ENCODE measurements at places on chromosomes 16 and 17.
A peak's percentile ranks its signal among the peaks of the same experiment; 100 is the strongest.

DNA sequence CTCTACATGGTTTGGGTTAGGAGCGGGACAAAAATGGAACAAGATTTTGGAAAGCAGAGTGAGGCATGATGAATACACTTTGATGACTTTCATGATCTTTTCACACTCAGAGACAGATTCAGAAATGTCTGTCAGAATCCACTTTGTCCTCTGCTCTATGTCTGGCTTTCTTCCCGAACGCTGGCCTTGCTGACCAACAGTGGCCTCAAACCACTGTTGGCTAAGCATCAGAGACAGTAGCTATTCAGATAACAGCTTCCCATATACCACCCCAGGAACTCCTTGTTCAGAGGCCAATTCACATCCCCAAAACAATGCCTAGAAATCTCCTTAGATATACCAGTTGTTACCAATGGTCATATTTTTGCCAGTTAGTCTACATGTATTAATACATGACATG, 40.9 kb downstream of the FBXL20 start:
- DNase-seq = no peak

- DNase-seq = no peak
These were observed at the start of gene ODF4 for GRCh38 chr17:8339540-8339939. ODF4 (plus strand) TSS chr17:8339840; CDS start chr17:8340052, 212 bp downstream.

DNA sequence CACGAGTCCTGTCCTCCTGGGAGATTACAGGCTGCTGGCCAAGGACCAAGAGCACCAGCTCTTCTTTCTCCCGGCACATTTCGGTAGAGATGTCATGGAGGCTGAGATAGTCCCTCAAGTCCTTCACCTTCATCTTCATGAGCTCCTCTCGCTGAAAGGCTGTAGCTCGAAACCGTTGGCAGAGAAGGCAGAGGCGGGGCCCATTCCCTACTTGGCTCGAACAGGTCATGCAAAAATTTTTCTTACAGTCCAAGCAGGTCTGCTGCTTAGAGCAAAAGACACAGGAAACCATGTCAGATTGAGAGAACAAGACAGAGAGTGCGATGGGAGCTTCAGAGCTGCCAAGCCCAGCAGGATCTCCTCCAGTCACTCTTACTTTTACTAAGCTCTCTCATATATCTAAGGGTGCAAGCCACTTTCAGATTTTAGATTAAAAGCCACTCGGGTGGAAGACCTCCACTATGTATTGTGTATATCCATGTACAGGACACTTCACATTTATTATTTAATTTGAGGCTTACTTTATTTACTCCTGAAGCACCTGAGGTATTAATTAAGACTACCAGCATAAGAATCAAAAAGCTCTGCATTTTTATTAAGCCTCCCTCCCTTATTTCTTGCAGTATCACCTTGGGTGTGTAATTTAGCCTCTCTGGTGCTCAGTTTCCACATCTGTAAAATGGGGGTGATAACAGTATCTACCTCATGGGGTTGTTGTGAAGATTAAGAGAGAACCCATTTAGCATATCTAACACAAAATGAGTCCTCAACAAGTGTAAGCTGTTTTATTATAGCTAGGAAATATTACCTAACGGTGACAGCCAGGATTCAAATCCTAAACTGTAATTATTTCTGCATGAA, 41.4 kb downstream of the LIG3 start:
- no peak for DNase-seq

- no peak for DNase-seq
These were observed at the start of gene FAM20A for GRCh38 chr17:68600931-68601564. FAM20A (minus strand) TSS chr17:68601367; CDS start chr17:68600666, 701 bp downstream.

DNA sequence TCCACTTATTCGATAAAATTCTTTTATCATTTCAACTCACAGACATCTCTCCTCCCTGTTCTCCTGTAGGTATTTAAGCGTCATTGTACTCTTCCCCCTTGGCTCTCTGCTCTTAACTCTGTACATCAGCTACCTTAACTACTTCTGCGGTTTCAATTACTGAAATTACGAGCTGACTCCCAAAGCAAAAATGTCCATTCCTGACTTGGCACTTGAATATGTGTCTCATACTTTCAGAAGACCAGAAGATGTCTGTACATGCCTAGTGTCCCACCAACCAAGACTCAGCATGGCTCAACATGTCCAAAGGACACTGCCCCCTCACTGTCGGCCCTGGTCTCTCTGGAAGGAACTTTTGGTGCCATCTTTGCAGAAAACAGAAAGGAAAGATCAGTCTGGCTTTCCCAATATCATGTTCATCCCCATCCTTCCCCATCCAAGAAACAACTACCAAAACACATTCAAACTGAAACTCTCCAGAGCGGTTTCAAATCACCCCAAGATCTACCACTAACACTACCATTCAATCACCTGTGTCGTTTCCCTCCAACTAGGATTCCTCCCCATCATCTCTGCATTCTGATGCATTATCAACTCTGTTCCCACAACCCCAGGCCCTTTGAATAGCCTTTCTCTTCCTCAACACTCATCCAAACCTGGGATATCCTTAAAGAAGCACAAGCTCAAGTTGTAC, 74.9 kb downstream of the ZFHX3 start:
- DNase-seq = no peak

- no peak for DNase-seq
These were observed 102.9 kb upstream of the NPEPPS start for GRCh38 chr17:47427985-47428384.

- DNase-seq = no peak
These were observed 323 bp downstream of the ST3GAL2 start for GRCh38 chr16:70438585-70438968.

DNA sequence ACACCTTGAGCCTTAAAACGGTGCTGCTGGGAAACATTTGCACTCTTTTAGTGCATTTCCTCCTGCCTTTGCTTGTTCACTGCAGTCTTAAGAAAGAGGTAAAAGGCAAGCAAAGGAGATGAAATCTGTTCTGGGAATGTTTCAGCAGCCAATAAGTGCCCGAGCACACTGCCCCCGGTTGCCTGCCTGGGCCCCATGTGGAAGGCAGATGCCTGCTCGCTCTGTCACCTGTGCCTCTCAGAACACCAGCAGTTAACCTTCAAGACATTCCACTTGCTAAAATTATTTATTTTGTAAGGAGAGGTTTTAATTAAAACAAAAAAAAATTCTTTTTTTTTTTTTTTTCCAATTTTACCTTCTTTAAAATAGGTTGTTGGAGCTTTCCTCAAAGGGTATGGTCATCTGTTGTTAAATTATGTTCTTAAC, 4.4 kb downstream of the SOX9 start:
- no peak for DNase-seq

GRCh38 chr16:48818257-48818656, 208.3 kb upstream of the N4BP1 start:
- DNase-seq = no peak

DNA sequence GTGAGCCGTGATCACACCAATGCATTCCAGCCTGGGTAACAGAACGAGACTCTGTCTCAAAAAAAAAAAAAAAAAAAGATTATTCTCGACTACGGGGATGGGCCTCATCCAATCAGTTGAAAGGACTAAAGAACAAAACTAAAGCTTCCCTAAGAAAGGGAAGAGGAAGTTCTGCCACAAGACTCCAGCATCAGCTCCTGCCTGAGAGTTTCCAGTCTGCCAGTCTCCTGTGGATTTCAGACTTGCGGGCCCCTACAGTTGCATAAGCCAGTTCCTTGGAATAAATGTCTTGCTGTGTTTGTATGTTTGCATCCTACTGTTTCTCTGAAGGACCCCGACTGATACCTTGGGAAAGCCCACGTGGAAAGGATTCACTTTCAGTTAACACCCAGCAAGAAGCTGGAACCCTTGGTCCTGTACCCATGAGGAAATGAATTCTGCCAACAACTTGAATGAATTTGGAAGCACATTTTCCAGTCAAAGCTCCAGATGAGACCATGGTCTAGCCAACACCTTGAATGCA, 26.3 kb upstream of the FZD2 start:
- no peak for DNase-seq

DNA sequence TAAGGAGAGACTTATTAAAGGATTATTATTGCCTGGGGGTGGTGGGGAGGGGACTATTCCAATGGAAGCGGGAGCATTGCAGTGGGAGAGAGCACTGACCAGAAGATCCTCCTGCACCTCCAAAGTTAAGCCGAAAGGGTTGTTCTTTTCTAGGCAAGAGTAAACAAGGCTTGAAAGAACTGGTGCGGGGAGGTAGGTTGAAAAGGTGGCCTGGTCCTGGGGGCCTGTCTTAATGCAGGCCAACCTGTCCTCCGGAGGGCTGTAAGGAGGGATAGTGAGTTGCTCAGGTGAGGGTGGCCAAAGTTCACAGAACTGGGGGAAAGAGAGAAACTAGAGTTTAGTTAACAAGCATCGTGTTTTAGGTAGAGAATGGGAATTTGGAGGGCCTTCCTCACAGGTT, 65.3 kb downstream of the RAB11FIP4 start:
- DNase-seq = no peak

- no peak for DNase-seq
These were observed 9.6 kb downstream of the CALCOCO2 start for GRCh38 chr17:48840441-48840840.

- DNase-seq = peak; percentile 32
These were observed 477 bp downstream of the NTAN1 start for GRCh38 chr16:15055141-15056053.

DNA sequence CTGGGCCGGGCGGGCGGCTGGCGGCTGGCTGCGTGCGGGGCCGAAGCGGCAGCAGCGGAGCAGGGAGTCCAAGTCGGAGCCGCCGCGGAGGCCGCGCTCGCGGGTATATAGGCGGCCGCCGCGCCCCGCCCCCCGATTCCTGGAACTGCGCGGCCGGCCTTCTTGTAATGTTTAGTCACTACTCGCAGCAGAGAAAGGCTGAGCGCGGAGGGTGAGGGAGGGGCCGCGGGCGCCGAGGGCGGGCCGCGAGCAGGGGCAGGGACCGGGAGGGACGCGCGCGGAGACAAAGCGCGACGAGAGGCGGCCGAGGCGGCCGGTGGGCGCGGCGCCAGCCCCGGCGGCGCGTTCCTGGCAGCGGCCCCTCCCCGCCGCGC, at the start of gene SOCS3:
TSS of gene SOCS3 (minus strand) at position 81 of the 374 bp plus-strand sequence. CDS start 982 bp downstream, outside the sequence.
- DNase-seq = peak; percentile 66

DNA sequence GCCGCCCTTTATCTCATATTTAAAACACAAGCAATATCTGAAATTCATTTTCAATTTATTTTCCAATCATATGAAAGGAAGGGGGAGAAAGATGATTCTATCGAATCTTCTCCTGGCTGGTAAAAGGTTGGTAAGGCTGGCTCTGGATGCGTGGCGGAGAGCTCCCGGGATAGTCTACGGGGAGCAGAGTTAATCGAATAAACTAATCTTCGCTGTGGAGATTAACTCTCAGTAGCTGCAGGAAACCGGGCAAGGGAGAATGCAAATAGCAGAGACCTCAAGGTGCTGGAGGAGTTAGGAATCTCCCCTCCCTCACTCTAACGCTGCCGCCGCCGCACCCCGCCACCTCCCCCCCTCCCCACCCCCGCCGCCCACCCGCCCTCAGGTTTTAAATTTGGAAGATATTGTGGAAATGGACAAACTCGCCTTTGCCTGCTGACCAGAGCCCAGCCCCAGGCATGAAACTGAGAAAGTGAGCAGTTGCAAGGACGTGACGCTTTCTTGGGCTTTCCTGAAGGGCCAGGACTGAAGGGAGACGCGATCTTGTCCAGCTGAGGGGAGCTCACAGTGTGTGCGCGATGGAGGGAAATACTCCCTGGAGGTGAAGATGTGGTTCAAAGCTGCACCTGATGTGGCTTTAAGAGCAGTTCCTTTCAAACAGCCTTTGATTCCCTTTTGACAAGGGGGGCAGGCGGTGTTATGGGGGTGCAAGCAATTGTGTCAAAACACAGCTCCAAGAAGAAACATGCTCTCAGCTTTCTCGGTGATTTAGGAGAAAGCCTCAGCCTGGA, 308.2 kb upstream of the IRX3 start:
- DNase-seq = no peak

DNA sequence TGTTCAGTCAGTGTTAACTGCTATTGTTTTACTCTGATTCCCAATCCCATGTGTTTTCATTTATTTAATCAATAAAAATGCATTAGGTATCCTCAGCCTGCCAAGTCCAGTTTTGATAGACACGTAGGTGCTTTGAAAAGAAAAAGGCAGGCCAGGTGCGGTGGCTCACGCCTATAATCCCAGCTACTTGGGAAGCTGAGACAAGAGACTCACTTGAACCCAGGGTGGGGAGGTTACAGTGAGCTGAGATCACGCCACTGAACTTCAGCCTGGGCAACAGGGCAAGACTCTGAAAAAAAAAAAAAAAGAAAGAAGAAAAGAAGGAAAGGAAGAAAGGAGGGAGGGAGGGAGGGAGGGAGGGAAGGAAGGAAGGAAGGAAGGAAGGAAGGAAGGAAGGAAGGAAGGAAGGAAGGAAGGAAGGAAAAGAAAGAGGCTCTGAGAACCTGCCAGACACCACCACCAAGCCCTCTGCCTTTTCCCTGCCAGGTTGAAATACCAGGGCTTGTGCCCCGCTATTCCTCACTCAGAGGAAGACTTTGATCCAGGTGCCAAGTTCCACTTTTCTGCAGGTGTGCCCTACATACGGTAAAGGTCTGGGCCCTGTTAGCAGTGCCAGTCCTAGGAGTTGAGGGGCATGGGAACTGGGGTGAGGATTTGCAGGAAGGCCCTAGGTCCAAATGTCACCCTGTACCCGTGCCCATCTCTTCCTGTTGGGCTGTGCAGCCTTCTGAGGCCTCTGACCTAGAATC, 10.1 kb upstream of the KCNH6 start:
- DNase-seq = no peak

DNA sequence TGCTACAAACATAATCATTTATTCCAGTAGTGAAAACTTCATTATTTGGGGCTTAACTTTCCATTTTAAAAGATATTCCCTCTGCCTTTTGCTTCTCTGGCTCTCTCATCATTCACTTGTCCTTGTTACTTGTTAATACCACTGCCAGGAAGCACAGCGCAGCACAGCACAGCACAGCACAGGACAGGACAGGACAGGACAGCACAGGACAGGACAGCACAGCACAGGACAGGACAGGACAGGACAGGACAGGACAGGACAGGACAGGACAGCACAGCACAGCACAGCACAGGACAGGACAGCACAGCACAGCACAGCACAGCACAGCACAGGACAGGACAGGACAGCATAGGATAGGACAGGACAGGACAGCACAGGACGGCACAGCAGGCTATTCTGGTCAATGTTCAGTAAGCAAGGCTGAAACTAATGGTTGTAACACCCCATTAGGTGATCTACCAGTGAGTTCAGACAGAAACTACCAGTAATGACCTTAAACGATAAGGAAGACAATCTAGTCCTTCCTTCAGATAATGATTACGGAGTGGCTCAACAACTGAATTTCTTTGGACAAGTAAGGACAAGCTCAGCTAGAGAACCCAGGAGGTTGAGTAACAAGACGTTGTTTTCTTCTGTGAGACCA, 31.9 kb downstream of the COG1 start:
- DNase-seq = no peak

GRCh38 chr17:31492206-31492605, 100.7 kb downstream of the RAB11FIP4 start:
- DNase-seq = no peak

- no peak for DNase-seq
These were observed 39.3 kb downstream of the CHD9 start for GRCh38 chr16:53094013-53094630.

GRCh38 chr16:81376880-81377279, 62.1 kb downstream of the GAN start:
- no peak for DNase-seq

GRCh38 chr16:56477096-56477878, 25.9 kb downstream of the OGFOD1 start:
- DNase-seq = no peak

GRCh38 chr16:51497541-51498211, 346.6 kb upstream of the SALL1 start:
- no peak for DNase-seq

- peak; percentile 32 for DNase-seq
These were observed 308.0 kb downstream of the GRIN2A start for GRCh38 chr16:9874219-9874618.

GRCh38 chr17:78826421-78826820, 14.2 kb downstream of the USP36 start:
- no peak for DNase-seq

All from NT2/D1 (cell line).